ENCODE measurements at places on chromosomes 2 and 18.

GRCh38 chr18:9647496-9648323 is 33.4 kb upstream of the PPP4R1 start:
- no peak for DNase-seq

- no peak for DNase-seq
Measured at GRCh38 chr18:24559526-24559925, 99.1 kb downstream of the HRH4 start.

GRCh38 chr18:49521216-49521835 is 34.3 kb upstream of the C18orf32 start:
- DNase-seq: no peak

DNA sequence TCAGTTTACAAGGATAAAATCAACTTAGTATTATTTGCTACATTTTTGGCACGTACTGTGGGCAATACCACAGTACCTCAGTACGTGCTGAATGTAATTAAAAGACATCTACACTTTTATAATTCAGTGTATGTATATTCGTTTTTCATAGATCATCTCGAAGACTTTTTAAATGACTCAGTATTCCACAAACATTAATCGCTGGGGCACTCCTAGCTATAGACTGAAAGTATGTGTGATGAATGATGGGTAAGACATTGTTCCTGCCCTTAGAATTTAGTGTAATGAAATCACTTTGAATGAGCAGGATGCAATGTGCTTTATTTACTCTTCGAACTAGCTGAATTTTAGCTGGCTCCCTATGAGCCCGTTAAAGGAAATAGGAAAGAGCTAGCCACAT is 245.6 kb upstream of the RASGRP3 start:
- DNase-seq: no peak

GRCh38 chr2:190701586-190701985 is 52.7 kb downstream of the NAB1 start:
- DNase-seq: no peak

DNA sequence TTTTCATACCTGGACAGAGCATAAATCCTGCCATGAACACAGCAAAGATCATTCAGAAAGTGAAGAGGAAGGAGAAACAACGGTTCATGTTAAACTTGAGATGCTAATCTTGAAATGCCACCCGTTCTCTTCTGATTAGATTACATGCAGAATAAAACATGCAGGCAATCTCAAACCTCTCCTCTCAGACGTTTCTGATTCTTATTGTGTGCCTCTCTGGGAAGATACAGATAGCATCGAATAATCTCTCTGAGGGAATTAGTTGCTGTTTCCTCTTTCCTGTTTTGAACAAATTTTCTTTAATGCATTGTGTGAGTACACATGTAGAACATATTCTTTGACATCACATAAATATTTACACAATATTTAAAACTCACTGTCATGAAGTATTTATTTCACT is 313.4 kb downstream of the PRKCE start:
- DNase-seq: no peak

GRCh38 chr2:216522892-216523502 is 24.4 kb downstream of the RPL37A start:
- no peak for DNase-seq

DNA sequence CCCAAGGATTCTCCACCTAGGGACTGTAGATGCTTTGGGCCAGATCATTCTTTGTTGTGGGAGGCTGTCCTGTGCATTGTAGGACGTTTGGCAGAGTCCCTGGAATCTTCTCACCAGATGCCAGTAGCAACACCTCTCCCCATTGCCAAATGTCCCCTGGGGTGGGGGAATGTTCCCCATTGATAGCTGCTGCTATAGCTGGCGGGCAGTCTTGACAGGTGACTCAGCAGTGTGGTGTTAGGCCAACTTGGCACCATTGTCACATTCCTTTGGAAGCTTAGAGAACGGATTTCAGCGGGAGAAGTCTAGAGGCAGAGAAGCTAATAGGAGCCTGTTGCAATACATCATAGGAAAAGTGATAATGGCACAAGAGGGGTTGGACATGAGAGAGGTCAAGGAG is 495.7 kb upstream of the SMIM21 start:
- DNase-seq: no peak

DNA sequence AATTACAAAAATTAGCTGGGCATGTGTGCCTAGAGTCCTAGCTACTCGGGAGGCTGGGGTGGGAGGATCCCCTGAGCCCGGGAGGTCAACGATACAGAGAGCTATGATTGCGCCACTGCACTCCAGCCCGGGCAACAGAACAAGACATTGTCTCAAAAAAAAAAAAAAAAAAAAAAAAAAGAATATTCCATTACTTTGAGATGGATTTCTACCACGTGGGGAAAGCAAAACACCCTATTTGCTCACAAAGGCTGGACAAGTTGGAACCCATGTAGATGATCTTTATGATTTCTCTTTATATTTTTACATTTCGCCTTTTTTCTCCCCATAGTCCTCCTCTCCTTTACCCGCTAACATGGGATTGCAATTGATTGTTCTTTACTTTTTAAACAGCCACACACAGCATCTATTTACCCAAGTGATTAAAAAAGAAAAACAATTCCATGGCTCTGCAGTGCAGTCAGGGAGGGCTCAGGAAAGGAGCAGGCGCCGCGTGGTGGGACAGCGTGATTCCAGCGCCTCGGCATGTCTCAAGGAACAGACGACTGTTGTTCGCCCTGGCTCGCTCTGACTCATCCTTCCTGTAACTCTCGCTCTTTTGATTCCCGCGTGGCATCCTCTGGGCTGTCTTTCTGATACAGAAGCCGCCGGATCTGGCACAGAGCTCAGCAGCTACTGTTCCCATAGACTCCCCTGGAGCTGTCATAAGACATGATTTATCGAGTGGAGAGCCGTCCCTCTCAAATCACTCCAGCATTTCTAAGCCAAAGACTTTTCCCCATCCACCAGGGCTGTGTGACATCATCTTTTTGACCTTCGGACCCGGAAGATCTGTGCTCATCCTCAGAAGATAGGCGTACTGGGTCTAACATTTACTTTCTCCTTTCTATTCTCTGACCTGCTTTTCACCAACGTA is 230.4 kb upstream of the AGAP1 start:
- DNase-seq: peak; percentile 62

DNA sequence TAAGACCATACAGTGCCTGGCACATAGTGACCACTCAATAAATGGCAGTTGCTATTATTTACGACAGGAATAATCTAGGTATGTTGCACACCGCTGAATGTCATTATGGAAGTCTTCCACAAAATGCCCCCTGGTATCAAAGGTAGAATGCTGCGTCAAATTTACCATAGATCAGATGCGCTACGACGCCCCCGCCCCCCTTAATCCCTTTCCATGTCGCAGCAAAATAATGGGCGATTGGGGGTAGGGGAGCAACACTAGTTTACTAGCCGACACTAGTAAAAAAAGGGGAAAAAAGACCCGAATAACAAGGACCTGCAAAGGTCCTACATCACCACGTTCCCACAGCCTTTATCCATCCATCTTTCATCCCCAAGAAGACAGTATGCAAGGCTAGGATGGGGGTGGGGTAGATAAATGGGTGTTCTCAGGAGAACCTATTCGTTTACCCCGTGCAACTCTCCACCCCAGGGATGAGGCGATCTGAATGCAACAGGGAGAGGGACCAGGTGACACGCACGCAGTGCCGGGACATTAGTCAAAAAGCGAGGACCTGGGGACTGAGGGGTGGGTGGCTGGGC is 455 bp downstream of the PREPL start:
- DNase-seq: no peak

DNA sequence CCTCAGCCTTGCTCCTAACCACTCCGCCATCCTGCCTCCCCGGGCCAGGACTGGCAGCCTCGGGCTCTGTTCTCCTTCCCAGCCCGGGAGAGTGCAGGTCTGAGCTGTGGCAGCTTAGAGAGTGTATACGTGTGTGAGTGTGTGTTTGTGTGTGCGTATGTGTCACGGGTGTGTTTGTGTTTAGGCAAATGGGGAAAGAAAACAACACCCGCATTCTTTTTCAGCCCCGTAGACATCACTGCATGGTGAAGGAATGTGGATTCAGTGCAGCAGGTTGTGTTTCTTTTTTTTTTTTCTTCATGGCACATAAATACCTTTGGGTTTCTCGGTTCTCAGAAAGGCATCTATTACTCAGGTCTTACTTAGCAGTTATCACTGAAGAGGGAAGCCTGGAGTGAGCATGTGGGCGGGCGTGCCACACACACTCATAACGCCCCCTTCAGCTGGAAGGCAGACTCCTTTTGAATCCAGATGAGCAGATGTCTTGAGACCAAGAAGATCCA is 44.2 kb downstream of the GLI2 start:
- DNase-seq: no peak

- DNase-seq: no peak
Measured at GRCh38 chr2:184734338-184734737, 136.0 kb downstream of the ZNF804A start.

GRCh38 chr2:70990216-70990615 is 4.5 kb downstream of the TEX261 start:
- no peak for DNase-seq

GRCh38 chr18:52426041-52426440 is 86.0 kb downstream of the DCC start:
- DNase-seq: no peak

DNA sequence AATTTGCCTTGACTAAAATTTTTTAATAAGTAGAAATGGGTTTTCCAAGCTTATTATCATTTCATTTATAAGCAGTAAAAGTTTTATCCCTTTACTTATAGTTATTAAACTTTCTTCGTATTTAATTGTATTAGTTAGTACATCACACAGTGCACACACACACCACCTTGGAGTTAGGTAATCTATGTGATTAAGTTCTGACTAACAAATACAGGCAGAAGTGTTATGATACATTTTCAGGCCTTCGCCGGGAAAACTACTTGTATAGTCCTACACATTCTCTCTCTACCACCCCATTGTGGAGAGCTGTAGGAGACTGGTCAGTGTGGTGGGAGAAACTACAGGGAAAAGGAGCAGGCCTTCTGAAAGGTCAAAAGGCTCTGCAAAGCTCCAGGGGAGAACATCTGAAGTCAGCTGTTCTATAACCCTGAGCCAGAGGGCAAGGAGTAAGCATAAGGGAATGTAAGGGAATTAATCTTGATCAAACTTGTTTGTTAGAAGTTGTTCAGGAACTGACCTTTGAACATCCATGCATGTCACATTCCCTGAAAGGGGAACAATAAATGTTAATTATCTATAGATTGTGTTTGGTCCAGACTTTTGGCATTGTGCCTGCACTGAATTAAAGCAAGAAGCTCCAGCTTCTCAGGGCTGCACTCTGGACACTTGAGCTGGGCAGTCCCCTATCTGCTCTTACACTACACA is 231.7 kb downstream of the FSIP2 start:
- no peak for DNase-seq

- no peak for DNase-seq
Measured at GRCh38 chr2:47039489-47039870, 115.6 kb downstream of the STPG4 start.

DNA sequence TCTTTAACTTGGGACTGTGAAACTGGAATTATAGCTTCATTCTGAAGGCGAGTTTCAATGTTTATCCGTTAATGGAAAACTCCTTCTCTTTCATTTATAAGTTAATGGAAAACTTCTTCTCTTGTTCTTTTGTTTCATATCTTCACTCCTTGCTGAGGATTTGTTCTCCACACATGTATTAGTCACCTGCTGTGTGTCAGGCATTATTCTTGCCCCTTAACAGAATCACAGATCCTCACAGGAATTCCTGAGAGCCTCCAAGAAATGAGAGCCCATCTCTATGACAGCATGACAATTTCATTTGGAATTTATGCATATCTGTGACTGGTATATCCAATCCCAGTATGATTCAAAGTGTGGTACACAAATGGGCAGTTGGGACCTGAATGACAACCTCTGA is 545.8 kb downstream of the BCL11A start:
- DNase-seq: no peak

GRCh38 chr18:75183524-75183923 is 25.4 kb downstream of the PTGR3 start:
- DNase-seq: no peak

DNA sequence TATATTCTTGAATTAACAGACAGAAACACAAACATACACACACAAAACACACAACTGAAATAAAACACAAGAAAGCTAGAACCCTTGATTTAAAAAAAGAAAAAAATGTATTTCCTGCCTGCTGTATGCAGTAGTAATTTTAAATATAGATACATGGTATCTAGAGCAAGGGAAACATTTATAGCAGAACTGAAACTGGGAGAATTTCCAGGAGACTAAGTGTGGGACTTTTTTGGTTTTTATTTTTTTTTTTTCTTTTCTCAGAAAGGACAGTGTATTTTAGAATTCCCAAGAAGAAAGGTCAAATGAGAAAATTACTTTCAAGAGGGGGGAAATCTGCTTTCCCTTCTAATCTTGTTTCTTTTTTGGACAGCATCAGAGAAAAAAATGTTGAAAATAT is 558.9 kb upstream of the PKDCC start:
- no peak for DNase-seq

GRCh38 chr18:55396979-55397378 is 191.0 kb downstream of the TCF4 start:
- DNase-seq: no peak

GRCh38 chr2:234898534-234899053 is 53.2 kb upstream of the SH3BP4 start:
- no peak for DNase-seq

DNA sequence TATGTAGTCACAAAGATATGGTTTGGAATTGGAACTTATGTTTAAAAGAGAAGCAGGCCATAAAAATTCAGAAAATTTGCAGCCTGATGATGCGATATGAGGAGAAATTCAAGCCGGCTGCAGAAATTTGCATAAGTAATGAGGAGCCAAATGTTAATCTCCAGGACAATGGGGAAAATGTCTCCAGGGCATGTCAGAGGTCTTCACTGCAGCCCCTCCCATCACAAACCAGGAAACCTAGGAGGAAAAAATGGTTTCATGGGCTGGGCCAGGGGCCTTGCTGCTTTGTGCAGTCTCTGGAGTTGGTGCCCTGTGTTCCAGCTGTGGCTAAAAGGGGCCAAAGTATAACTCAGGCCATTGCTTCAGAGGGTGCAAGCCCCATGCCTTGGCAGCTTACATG is 28.4 kb downstream of the TACR1 start:
- no peak for DNase-seq

- no peak for DNase-seq
Measured at GRCh38 chr2:64620661-64621060, 33.1 kb downstream of the SERTAD2 start.

- no peak for DNase-seq
Measured at GRCh38 chr2:167761465-167762136, 485.8 kb downstream of the STK39 start.

- no peak for DNase-seq
Measured at GRCh38 chr2:136206613-136207012, 88.7 kb upstream of the CXCR4 start.

DNA sequence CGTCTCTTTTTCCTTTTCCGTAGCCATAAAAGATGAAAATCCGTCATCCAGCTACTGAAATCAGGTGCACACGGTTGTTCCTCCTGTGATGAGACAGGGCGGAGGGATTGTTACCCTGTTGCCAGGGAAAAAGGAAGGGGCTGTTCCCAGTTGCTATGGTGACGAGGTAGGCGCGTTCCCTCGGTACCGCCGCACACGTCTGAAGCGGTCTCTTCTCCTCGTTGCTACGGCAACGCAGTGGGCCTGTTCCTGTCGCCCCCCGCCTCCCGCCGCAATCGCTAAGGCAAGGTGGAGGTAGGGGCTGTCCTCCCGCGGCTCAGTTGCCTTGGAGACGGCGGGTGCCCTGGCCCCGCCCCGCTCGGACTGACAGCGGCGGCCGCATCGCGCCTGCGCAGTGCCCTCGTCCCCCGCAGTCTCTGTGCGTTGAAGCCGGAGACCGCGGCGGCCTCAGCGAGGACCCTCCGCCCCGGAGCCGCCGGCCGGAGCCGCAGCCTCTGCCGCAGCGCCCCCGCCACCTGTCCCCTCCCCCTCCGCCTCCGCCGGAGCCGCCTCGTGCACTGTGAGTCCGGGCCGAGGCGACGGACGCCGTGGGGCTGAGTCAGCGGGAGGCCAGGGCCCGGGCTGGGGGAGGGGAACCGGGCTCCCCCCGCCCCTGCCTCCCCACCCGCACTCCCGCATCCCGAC is at the start of gene MAPRE3:
Gene MAPRE3 (plus strand): TSS at position 394 of the 684 bp plus-strand sequence. CDS start 51,582 bp downstream, outside the sequence.
- DNase-seq: peak; percentile 86

All from neural crest cell (in vitro differentiated cells).